Small intestine (tissue), 16 donors: ENCODE measurements at places on chromosomes 12 and 14.

DNA sequence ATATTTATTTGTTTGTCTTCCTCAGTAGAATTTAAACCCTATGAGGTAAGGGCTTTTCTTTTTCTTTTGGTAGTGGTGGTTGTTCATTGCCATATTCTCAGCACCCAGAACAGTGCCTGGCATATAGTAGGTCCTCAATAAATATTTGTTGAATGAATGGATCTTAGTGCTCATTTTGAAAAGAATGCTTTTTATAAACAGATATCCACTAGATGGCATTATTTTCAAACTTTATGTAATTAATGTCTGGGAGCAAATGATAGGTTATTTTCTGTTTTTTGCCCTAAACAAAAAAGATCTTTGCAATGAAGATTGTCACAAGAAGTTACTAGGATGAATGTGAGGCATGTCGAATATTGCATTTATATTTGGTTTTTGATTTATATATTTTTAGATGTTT lies 64.1 kb downstream of the RAD51B start:
- no peak for DNase-seq

DNA sequence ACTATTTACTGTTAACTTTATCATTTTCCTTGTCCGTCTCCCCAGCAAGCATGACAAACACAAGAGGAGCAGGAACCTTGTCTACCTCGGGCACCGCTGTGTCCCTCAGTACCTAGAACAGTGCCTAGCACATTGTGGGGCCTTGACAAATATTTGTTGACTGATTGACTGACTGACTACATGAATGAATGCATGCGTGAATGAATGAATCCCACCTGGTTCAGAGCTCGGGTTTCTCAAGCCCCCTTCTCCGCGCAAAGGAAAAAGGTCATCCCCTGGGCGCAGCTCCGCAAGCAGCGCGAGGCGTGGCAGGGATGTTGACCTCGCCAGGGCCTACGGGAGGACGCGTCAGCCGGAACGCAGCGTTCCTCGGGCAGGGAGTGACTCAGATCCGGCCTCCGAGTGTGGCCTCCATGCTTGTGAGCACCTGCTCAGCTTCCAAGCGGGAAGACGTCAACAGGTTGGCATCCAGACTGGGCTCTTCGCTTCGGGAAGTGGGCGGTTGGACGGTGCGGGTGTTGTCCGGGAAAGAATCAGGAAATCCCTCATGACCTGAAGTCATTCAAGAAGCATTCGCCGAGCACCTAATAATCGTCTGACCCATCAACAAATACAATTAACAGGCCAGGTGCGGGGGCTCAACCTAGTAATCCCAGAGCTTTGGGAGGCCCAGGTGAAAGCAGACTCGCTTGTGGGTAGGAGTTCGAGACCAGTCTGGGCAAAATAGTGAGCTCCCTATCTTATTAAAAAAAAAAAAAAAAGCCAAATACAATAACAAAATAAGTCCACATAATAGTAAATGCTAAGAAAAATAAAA lies 13.9 kb upstream of the UBC start:
- peak; percentile 95 for DNase-seq

- DNase-seq, result no peak
These were observed 8.8 kb downstream of the PPM1A start for GRCh38 chr14:60257865-60258264.

- DNase-seq, result no peak
These were observed 52.4 kb downstream of the BCL2L14 start for GRCh38 chr12:12123036-12123604.

DNA sequence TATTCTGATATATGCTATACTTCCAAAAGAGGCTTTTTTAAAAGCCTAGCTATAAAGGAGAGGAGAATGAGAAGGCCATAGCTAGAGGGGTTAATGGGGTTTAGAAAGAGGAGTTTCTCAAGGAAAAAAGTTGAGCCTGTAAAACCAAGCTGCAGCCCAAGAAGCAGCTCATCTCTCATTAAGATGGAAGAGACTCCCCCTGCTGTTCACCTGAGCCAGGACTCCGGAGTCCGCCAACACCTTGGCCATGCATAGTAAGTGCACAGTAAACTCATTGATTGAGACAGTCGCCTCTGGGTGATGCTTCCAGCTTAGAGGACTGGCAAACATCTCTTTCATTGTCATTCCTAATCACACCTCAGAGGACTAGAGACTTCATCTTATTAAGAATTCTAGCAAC lies 46.2 kb downstream of the ANO2 start:
- no peak for DNase-seq

DNA sequence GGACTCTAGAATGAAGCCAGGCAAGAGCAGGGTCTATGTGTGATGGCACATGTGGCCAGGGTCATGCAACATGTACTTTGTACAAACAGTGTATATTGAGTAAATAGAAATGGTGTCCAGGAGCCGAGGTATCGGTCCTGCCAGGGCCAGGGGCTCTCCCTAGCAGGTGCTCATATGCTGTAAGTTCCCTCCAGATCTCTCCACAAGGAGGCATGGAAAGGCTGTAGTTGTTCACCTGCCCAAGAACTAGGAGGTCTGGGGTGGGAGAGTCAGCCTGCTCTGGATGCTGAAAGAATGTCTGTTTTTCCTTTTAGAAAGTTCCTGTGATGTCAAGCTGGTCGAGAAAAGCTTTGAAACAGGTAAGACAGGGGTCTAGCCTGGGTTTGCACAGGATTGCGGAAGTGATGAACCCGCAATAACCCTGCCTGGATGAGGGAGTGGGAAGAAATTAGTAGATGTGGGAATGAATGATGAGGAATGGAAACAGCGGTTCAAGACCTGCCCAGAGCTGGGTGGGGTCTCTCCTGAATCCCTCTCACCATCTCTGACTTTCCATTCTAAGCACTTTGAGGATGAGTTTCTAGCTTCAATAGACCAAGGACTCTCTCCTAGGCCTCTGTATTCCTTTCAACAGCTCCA lies 39.6 kb downstream of the DAD1 start:
- DNase-seq, result no peak

DNA sequence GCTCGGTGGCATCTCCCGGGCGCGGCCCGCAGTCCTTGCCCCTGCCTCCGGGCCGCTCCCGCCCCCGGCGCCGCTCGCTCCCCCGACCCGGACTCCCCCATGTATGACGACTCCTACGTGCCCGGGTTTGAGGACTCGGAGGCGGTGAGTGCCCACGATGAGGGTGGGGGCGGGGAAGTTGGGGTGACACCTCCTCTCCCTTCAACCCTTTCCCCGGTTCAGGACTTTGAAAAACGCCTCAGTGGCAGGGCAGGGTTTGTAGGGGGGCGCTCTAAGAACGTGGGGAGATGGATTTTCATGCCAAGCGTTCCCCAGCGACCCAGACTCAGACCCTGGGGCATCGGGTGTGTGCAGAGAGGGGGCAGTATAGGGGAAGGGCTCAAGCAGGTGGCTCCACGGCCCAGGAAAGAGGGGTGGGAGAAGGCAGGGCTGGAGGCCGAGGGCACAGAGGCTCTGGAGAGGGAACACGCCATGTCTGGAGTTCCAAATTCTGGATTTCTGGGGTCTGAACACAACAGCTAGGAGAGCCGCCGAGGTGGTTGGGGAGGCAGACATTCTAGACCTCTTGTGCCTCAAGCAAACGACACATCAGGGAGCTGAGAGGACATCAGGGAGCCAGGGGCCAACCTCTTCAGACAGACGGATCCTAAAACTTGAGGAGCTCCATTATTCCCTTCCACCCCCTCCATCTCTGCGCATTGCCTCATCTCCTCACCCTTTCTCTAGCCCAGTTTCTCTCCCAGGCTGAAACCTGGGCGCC lies 715 bp downstream of the CACNB3 start:
- DNase-seq, result no peak

DNA sequence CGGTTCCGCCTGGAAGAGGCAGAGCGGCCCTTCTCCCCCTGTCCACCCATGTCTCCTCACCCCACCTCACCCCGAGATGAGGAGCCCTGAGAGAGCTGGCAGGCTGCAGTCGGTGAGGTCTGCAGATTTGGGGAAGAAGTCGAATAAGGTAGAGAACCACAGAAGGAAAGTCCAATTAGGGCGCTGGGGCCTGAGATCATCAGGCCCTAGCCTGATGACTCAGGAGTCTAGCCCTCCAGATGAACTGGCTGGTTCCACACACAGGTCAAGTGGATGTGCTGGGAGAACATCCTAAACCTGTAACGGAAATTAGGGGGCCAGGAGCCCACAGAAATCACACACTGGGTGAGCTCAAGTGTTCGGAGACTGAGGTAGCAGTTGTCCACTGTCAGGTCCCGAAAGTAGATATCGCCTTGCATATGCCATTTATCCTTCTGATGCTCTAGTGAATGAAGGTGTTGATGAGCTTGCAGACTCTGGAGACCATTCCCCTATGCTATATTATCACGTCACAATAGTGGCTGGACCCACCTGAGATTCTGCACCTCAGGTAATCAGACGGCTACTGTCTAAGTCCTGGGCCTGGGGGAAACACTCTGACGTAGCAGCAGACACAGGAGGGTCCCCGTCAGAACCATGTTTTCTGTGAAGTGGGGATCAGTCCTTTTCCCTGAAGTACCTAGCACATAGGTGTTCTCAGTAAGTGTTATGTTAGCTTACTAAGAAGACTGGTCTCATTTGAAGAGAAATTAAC lies 886 bp upstream of the METTL17 start:
- no peak for DNase-seq

GRCh38 chr14:72738161-72738611 lies 155.7 kb downstream of the DPF3 start:
- no peak for DNase-seq

GRCh38 chr14:74593241-74593953 lies 18.6 kb downstream of the LTBP2 start:
- peak; percentile 83 for DNase-seq

GRCh38 chr14:59190372-59190771 lies 1.9 kb downstream of the DAAM1 start:
- peak; percentile 25 for DNase-seq

- DNase-seq, result no peak
These were observed 18.1 kb downstream of the BCL11B start for GRCh38 chr14:99253890-99254289.

- no peak for DNase-seq
These were observed 84.7 kb downstream of the SAMD4A start for GRCh38 chr14:54651649-54652048.

- peak; percentile 97 for DNase-seq
These were observed at the start of gene GAS2L3 for GRCh38 chr12:100573292-100574186. TSS of gene GAS2L3 (plus strand) at chr12:100573684. CDS start at chr12:100594905, 21,221 bp downstream.

GRCh38 chr12:104738331-104738730 lies 219.8 kb downstream of the SLC41A2 start:
- no peak for DNase-seq

DNA sequence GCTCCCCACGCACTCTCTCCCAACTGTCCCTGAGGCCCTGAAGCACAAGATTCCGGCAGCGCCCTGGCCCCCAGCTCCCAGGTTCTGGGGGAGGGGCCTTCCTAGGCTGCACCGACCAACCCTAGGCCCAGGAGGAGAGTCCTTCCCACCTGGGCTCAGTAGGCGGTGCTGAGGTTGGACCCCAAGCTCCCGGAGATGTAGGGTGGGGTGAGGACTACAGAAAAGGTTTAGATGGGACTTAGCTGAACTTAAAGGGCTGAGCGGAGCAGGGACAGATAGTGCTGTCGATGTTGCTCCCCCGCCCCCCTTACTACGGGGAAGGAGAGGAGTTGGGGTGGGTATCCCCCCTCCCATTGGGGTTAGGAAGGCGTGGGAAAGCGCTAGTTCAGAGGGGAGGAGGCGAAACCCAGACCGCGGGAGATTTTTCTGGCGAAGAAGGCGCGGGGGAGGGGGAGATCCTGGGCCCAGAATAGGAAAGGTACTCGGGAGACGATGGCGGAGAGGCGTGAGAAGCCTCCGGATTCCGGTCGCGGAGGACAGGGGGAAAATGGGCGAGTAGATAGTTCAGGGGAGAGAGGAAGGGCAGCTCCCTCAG lies 4.2 kb upstream of the BAZ2A start:
- DNase-seq, result peak; percentile 87

DNA sequence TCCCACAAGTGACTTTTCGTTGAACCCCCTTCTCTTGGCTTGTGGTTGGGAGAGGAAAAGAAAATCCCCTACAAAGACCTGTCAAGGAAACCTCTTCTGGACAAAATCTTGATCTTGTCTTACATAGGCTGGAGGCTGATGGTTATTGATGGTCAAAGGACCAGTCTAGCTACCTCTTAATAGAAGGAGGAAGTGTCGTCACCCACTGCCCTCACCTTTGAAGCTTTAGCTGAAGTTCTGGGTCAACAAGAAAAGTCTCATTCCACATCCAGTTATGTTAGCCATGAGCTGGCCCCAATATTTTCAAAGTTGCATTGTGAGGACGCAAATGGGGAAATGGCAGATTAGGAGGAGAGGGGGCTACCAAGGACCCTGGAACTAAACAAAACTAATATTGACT lies 6.2 kb upstream of the KSR2 start:
- DNase-seq, result no peak

GRCh38 chr14:57161583-57162234 lies 107.0 kb downstream of the EXOC5 start:
- no peak for DNase-seq

- DNase-seq, result peak; percentile 55
These were observed 426.5 kb upstream of the OR4E1 start for GRCh38 chr14:22099942-22100763.

DNA sequence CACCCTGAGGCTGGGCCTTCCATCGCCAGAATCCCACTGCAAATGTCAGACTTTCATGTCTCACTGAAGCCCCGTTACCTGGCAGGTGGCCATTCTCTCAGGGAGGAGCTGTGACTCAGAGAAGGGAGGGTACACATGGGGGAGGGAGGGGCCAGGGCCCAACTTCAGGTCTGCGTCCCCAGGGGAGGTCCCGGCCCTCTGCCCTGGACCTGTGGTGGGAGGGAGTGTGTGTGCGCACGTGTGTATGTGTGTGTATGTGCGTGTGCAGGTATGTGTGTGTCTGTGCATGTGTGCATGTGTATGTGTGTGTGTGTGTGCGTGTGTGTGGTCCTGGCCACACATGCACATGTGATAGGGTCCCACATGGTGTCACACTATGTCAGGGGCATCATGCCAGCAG lies 50.9 kb downstream of the MVK start:
- no peak for DNase-seq

- no peak for DNase-seq
These were observed 169.9 kb downstream of the KTN1 start for GRCh38 chr14:55749946-55750345.

DNA sequence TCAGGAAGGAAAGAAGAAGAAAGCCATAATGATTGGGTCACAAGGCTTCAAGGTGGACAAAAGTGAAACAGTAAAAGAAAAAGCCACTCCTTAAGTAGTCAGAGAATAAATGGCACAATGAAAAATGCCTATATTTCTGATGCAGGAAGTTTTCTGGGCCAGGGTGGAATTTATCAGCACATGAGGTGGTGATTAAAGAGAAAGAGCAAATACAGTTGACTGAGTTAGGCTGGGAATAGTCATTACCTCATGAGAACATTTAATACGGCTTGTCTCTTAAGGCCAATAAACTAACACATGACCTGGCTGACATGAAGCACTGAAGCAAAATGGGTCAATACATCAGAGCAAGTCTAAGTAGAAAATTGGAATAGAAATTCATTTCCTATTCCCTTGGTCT lies 499.7 kb downstream of the TMTC2 start:
- peak; percentile 60 for DNase-seq

- DNase-seq, result no peak
These were observed 18.1 kb downstream of the KMT5A start for GRCh38 chr12:123401753-123402683.

GRCh38 chr14:32421781-32422180 lies 92.7 kb downstream of the AKAP6 start:
- DNase-seq, result no peak
